Fibroblast of skin of back (primary cell): ENCODE measurements at places on chromosomes 11 and 22.

- DNase-seq = no peak
Measured at GRCh38 chr22:42263944-42264343, 6.5 kb downstream of the TCF20 start.

DNA sequence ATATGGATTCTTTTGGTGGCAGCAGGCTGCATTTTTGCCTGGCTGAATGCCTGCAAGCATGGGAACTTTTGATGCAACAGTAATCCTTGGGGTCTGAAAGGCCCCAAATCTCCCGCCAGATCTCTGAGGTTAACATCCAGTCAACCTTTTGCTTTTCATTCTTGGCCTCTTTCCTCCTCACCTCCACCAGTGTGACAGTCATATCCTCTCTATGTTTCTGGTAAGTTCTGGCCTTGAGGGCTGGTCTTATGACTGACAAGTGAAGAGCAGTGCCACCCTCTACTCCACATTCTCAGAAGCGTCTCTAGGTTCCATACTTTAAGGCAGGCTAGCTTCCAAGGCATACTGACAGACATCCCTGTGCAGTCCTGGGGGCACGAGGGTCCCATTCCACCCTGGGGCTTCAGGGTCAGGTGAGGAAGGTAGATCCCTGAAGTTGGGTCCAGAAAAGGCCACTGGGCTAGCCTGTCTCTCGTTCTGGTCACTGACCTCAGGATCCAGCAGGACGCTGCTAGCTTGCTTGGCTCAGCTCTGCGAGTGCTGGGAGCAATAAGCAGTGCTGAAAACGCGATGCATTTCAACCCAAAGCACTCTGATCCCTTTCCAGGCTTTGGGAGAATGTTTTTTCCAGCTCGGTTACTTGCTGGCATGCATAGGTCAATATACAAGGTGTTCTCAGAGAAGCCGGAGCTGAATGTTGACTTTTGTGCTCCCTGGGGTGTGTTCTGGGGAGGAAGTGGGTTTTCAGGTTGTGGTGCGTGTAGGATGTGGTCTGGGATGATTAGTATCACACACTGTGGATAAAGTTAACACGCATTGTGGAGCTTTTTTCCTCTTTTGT is 75.2 kb downstream of the PTPRJ start:
- DNase-seq = peak; percentile 52

GRCh38 chr11:69211540-69211919 is 55.8 kb downstream of the SMIM38 start:
- DNase-seq = no peak

DNA sequence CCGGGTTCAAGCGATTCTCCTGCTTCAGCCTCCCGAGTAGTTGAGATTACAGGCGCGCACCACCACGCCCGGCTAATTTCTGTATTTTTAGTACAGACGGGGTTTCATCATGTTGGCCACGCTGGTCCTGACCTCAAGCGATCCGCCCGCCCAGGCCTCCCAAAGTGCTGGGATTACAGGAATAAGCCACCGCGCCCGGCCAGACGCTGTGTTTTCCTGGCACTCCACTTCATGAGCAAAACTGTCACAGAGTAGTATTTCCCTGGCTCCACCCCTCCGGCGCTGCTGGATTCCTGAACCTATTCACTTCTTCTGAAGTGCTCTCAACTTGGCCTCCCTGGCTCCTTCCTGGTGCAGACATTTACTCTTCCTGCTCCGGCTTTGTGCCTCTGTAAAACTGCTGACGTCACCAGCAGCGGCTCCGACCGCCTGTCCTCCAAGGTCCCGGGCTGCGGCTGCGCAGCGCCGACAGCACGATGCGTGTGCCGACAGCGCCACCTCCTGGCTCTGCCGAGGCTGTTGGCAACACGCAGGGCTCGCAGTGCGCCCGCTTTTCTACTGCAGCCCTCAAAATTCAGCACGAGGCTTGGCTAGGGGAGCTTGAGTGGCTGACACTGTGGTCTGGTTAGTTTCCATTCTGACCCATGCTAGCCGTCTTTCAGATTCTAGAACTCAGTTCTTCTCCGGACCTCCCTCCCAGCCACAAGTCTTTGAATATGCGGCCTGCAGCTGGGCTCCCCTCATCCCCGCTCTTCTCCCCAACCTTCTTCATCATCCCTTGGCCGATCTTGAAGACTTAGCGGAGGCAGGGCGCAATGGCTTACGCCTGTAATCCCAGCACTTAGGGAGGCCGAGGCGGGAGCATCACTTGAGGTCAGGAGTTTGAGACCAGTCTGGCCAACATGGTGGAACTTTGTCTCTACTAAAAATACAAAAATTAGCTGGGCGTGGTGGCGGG is 36.6 kb downstream of the APOL3 start:
- DNase-seq = peak; percentile 94

GRCh38 chr11:6559369-6559768 is 44.0 kb downstream of the RRP8 start:
- DNase-seq = no peak

DNA sequence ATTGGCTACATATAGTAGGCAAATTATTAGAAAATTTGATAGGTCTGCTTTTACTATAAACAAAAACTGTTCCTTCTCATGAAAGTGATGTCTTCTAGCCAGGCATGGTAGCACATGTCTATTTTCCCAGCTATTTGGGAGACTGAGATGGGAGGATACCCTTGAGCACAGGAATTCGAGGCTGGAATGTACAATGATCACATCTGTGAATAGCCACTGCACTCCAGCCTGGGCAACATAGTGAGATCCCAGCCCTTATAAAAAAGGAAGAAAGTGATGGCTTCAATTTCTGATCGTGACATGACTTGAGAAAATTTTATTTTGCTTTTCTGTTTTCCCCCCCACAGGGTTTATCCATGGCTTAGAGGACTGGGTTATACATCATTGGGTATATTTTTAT is 19.5 kb upstream of the B3GNT6 start:
- no peak for DNase-seq

GRCh38 chr11:121352251-121352891 is 59.8 kb downstream of the SC5D start:
- DNase-seq = no peak

DNA sequence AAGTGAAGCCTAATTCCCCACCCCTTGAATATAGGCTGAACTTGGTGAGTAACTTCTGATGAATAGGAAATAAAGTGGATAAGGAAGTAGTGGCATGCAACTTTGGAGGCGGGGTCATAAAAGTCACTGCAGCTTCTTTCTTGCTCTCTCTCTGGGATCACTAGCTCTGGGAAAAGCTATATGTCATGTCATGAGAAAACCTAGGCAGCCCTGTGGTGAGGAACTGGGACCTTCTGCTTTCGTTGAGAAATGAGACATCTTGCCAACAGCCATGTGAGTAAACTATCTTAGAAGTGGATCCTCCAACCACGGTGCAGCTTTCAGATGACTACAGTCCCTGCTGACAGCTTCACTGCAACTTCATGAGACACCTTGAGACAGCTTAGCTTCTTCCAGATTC is 15.7 kb downstream of the ZNF214 start:
- peak; percentile 32 for DNase-seq

DNA sequence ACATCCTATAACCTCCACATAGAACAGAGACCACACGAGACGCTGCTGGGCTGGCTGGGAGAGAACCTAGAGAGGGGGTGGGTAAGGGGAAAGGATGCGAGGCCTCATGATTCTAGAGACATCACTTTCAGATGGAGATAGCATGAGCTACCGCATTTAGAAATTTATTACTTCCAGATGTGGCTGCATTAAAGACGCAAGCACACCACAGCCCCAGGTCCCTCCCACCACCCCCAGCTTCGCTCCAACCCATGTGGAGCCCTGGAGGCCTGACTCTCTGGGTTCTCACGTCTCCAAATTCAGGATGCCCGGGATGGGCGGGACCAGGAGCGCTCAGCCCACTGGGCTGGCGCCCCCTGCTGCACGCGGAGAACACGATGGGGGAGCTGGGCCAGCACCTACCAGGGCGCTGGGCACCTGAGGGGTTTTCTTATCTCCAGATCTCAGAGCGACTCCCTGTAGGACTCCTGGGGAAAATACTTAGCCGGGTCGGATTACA is 13.6 kb downstream of the MRPL21 start:
- DNase-seq = peak; percentile 98

DNA sequence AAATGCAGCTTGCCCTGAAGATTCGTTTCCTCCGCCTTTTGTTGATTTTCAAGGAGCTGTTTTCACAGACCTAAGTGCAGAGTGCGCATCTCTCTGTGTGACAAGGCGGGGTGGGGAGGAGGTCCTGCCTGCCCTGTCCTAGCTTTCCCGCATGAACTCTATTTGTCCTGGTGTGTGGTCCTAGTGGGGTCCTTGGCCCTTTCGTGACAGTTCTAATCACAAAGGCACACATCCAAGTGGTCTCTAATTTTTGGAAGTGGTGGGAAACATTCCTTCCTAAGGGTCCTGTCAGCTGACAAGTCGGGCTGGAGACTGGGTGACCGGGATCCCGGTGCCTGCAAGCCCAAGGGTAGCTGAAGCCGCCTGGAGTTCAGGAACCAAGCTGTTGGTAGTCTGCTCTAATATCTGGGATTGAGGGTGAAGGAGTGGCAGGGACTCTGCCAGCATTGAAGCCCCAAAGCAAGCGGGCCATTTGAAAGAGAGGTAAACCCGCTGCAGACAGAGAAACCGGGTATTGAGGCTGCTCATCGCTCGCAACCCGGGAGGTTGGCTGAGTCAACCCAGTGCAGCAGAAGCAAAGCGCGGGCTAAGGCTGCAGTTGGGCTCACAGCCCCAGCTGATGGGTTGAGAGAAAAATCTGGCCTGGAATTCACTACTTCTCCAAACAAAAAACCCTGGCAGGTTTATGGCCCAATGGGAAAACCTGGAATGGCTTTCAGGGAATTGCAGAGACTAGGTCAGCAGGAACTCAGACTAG is 28.1 kb upstream of the FBXO3 start:
- DNase-seq = peak; percentile 93

- DNase-seq = no peak
Measured at GRCh38 chr11:38046571-38047135, 1448.6 kb upstream of the RAG2 start.

DNA sequence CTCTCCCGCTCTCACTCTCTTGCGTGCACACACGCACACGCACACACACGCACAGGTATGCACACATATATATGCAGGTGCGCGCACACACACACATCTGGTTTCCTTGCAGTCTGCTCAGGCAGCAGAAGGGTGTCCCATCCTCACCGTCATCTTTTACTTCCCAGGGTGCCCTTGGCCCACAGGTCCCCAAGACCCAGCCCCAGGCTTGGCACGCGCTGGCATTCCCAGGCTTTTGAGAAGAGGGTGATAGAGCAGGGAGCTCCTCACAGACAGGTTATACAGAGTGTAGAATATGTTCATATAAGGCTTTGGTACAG is 52.0 kb upstream of the SPATA19 start:
- DNase-seq = no peak

DNA sequence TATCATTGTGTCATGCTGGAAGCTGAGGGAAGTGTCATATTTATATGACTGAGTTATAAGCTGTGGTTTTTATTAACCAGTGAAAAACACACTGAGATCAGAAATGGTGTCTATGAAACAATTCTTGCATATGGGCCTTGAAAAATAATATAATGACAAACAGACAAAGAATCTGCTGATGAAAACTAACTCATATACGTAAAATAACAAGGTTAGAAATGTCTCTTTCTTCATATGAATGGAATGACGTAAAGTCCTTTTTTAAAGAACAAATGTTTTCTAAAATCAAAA is 48.8 kb upstream of the PHF21B start:
- DNase-seq = peak; percentile 71

GRCh38 chr11:21931436-21932101 is 261.3 kb upstream of the ANO5 start:
- DNase-seq = no peak

- DNase-seq = peak; percentile 59
Measured at GRCh38 chr11:5204787-5205186, 4.3 kb upstream of the OR51V1 start.

DNA sequence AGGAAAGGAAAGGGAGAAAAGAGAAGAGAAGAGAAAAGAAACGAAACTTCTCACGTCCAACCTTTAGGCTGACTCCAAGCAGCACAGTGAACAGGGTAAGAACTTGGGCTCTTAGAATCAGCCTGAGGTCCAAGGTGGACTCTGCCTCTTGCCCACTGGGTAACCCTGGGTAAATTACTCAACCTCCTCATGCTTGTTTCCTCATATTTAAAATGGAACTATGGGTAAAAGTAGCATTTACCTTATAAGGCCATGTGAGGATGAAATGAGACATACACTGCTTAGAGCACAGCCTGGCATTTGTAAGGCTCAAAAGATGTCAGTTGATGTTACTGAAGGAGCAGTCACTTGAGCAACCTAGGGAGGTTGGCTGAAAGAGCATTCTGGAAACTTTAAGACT is 107.9 kb downstream of the C11orf58 start:
- DNase-seq = no peak

DNA sequence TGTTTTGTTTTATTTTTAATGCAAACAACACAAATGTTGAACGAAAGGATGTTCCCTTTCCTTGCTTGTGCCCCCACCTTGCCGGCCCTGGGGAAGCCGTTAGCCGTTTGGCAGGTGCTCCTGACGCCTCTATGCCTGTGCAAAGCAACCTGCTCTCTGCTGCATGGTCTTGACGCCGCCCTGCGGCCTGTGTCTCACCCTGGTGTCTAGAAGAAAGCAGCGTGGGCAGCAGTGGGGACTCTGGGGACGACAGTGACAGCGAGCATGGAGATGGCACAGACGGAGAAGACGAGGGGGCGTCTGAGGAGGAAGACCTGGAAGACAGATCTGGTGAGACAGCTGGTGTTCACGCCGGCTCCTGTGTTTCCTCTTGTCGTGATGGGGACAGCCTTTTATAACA is 5.5 kb downstream of the PHRF1 start:
- DNase-seq = no peak

GRCh38 chr11:72045849-72046248 is 34.5 kb downstream of the NUMA1 start:
- no peak for DNase-seq

DNA sequence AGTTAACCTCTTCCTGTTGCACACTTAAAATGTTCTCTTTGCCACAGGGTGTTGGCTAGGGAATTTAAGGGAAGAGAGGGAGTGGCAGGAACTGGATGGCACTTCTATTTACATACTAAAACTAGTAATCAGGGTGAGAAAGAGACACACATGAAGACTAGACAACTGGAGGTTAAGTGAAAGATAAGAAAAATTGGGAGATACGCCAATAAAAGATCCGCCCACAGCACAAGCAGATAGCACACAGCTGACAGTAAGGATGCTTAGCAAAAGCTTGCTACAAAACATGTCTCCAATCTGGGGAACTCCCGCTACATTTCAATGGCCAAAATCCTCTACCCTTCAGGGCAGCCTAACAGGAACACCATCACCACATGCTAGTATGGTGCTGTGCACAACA is 12.8 kb downstream of the CPSF7 start:
- no peak for DNase-seq

- no peak for DNase-seq
Measured at GRCh38 chr22:19827341-19828034, 27.2 kb downstream of the GNB1L start.
